ENCODE measurements at places on chromosomes 16 and 17.

- no peak for DNase-seq
Observed at GRCh38 chr16:86697715-86698114, 119.4 kb downstream of the FOXL1 start.

- DNase-seq, result no peak
Observed at GRCh38 chr16:81815429-81815766, 36.3 kb downstream of the PLCG2 start.

GRCh38 chr17:48259694-48260291 lies 152.2 kb downstream of the SNX11 start:
- no peak for DNase-seq

- no peak for DNase-seq
Observed at GRCh38 chr17:8359769-8360168, 16.7 kb downstream of the KRABD2 start.

- no peak for DNase-seq
Observed at GRCh38 chr16:2966808-2967191, 2.3 kb upstream of the PAQR4 start.

- DNase-seq, result no peak
Observed at GRCh38 chr17:57832314-57833178, 17.3 kb downstream of the MRPS23 start.

DNA sequence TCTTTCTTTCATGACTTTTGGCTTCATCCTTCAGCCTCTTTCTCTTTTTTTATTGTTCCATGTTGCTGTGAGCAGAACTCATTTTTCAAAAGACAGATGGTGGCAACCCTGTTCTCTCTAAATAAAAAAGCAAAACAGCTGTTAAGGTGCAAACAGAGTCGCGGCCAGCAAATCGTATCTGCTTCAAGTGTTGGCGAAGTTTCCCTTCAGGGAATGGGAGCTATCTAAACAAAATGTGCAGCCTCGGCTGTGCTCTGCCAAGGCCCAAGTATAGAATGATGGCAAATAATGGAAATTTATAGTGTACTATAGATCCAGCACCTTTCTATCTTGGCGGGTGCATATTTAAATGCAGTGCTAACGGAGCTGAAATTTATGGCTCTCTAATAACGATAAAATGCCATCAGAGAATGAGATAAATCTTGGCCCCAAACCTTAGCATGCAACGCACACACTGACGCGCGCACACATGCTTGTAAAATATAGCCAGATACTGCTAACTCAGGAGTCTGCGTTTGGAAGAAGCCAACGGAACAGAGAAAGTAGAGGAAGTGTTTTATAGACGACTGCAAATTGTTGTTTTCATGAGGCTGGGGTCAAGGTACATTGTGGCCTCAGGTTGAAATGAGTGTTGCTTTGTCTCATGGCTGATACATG lies 315.5 kb upstream of the RBFOX1 start:
- no peak for DNase-seq

GRCh38 chr17:44541884-44542581 lies 15.3 kb upstream of the FZD2 start:
- no peak for DNase-seq

DNA sequence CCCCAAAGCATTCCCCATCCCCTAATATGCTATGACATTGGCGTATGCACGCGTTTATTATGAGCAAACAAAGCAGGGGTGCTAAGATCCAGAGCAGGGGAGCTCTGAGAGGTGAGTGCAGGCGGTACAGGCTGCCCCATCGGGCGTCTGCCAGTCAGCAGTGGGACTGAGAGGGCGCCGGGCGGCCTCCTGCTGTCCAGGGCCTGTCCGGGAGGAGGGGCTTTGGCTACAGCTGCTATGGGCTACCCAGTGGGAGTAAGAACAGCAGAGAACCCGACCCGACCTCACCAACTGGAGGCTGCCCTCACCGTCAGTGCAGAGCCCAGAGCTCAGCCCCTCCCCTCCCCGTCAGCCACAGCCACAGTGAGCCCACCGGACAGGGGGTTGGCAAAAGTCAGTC lies 18.5 kb upstream of the AATK start:
- no peak for DNase-seq

DNA sequence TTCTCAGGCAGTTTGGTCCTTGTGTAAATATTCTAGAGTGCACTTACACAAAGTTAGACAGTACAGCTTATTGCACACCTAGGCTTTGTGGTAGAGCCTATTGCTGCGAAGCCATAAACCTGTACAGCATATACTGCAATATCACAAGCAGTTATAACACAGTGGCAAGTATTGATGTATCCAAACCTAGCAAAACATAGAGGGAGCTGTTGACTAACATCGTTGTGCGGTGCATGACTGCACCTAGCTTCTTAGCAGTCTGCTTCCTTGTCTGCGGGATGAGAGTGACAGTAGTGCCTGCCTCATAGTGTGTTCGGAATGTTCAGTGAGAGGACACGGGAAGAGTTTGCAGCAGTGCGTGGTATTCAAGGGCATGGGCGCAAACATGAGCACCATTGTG lies 78.9 kb downstream of the MPRIP start:
- no peak for DNase-seq

GRCh38 chr17:53093391-53093790 lies 729.3 kb upstream of the KIF2B start:
- no peak for DNase-seq

- no peak for DNase-seq
Observed at GRCh38 chr16:24626256-24626655, 86.9 kb downstream of the RBBP6 start.

- no peak for DNase-seq
Observed at GRCh38 chr17:68489919-68490318, 22.3 kb upstream of the PRKAR1A start.

DNA sequence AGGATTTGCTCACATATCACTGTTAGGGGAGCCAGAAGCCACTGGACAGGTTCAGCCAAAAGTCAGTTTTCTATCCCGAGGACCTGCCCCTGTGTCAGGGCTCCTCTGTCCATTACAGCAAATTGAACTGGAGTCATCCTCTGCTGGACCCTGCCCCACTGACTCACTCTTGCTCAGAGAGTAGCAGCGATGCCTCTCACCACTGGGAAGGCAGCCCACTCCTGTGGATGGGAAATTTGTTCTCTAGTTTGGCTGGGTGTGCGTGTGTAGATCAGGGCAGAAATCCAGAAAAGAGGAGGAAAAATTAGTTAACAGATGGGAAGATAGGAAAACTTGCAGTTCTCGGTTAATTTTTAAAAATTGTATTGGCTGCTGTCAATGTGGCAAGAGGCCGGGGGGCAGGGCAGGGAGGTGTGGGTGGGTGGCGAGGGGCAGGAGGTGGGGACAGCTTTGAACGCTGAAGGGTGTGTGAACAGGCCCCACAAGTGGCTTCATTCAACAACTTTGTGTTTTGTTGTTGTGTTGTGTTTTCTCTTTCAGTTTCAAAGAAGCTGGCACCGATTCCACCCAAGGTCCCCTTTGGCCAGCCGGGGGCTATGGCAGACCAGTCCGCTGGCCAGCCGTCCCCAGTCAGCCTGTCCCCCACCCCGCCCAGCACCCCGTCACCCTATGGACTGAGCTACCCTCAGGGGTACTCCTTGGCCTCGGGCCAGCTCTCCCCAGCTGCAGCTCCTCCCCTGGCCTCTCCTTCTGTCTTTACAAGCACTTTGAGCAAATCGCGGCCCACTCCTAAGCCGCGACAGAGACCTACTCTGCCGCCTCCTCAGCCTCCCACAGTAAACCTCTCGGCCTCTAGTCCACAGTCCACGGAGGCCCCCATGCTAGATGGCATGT lies 33.6 kb downstream of the ELAC2 start:
- no peak for DNase-seq

- no peak for DNase-seq
Observed at GRCh38 chr17:65557349-65558310, 3.8 kb downstream of the AXIN2 start.

DNA sequence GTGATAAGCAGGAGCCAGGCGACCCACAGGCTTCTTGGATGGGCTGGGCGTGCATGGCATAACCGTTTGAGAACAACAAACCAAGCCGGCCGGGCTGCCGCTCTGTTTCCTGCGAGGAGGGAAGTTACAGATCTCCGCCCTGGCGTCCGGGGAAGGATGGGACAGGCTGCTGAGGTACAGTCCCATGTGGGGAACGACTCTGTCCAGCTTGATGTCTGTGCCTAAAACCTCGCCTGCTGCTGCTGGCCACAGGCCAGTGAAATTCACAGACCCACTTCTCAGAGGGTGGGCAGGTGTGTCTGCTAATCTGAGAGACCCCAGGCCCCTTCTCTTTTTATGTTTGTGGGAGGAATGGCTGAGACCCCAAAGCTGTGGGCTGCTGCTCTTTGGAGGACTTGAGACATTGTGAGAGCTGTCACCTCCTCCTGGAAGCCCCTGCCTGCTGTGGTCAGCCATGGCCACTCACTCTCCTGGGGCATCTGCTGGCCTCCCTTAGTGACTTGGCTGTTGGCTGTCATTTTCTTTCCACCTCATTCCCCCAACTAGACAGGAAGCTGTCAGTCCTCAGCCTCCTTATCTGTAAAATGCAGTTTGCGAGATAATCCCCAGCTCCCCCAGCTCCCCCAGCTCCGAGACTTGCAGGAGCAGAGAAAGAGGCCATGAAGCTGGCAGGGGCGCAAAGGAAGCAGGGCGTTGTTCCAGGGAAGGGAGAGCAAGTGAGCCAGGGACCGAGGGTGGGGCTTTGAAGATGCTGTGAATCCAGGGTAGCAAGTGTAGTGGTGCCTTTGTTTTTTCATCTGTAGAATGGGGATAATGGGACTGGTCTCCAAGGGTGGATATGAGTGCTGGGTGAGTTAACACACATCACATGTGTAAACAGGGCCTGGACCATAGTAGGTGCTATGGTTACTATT lies 51.0 kb downstream of the CMIP start:
- no peak for DNase-seq

GRCh38 chr16:57289391-57290257 lies 5.2 kb upstream of the PLLP start:
- no peak for DNase-seq

GRCh38 chr17:27609611-27610303 lies 21.2 kb upstream of the LGALS9 start:
- DNase-seq, result no peak

DNA sequence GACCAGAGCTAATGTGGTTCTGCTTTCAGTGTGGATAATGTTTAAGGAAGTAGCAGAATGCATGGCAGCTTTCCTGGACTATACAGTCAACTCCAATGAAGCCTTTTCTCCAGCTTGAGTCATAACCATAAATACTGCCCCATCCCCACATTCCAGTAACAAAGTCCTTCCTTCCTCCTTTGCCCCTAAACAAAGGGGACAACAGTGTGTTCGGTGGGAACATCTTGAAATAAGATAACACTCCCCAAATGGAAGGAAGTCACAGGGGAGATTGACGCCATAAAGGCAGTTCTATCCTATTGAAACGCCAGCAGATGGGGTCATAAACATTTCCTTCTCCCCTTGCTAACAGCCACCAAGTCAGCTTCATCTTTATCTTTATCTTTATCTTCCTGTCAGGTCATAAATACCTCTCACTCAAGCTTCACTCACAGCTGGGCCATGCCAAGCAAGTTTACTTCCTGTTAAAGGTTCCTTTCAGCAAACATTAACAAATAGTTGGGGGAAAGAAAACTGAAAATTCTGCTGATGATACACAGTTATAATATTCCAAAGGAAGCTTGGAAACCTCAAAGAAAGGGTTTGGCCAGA lies 136.7 kb downstream of the SNX11 start:
- no peak for DNase-seq

DNA sequence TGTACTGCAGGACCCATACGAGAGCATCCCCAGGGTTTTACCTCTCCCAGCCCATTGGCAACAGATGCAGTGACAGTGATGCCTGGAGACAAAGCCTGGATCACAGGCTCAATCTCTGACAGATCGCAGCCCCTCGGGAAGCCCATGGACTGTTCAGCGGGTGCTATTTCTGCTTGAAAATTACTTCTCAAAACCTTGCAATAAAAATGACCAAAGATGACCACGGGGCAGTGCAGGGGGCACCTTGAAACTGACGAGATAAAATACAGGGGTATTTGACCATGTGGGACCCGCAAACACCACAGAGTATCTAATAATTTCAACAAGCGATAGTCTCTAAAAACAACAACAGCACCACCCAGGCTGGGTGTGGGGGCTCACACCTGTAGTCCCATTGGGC lies 118.3 kb downstream of the C16orf95 start:
- DNase-seq, result no peak

DNA sequence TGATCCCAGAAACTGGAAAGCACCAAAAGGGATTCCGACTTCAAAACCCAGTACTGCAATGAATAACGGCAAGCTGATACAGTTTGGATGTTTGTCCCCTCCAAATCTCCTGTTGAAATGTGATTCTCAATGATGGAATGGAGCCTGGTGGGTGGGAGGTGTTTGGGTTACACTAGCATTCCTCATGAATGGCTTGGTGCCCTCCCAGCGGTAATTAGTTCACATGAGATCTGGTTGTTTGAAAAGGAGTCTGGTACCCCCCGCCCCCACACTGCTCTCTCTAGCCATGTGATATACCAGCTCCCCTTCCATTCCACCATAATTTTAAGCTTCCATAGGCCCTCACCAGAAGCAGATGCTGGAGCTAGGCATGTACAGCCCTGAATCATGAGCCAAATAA lies 40.1 kb downstream of the RANBP10 start:
- no peak for DNase-seq

- DNase-seq, result peak; percentile 73
Observed at GRCh38 chr16:12002447-12003006, 26.0 kb downstream of the SNX29 start.

DNA sequence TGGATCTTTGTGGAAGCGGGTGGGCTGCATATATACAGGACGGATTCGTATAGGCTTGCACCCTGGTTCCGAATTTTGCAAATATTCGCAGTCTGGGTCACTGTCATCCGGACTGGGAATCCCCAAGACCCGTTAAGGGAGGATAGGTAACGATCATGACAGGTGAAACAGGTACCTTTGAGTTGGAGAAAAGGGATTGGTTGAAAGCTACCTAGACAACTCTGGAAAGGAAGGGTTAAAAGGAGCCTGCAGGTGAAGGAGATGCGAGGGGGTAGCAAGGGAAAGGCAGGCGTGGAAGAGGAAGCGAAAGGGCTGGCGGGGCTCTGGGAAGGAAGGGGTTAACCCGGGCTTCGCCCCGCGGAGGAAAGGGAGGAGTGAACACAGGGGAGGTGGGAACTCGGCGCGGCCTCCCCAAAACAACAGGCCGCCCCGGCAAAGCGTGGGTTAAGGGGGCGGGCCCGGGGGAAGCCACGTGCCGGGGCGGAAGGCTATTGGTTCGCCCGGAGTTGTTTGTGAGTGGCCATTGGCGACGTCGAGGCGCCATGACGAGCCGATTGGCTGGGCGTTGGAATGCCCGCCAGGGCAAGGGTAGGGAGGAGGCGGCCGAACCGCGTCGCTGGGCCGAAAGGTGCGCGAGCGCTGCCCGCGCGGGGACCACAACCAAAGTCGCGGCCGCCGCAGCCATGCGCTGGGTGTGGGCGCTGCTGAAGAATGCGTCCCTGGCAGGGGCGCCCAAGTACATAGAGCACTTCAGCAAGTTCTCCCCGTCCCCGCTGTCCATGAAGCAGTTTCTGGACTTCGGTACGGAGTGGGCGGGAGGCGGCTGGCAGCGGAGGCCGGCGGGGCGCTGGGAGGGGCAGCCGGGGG lies at the start of gene PDK2:
TSS of gene PDK2 (plus strand) at position 599 of the 867 bp plus-strand sequence. CDS start at position 684, 85 bp downstream.
- peak; percentile 86 for DNase-seq
